Body of pancreas (tissue), 4 donors: ENCODE measurements at places on chromosomes 2 and 18. TPM values are rescaled to one million over a fixed set of nuclear protein-coding genes. Genes with fewer than 3 reads are reported as not detected.

SSB gene
- 36.6 TPM for total RNA-seq

- no peak overlapping the region for H3K27ac ChIP-seq
- no peak overlapping the region for H3K4me3 ChIP-seq
- H3K4me1 ChIP-seq: no peaks in the 10 kb centered on the region
- H3K27me3 ChIP-seq: no peaks in the 10 kb centered on the region
- no peak for DNase-seq
Measured at GRCh38 chr2:12236136-12236844, 480.4 kb upstream of the TRIB2 start.

GRCh38 chr2:203327901-203328759, at the start of gene ABI2:
TSS of gene ABI2 (plus strand) at chr2:203328394. CDS start at chr2:203328515, 121 bp downstream.
- peaks cover 16% of the 10 kb centered on the region for H3K4me1 ChIP-seq
- peak; percentile 78 for DNase-seq
- peak within 1 kb of the TSS; percentile 47 for H3K4me3 ChIP-seq
- H3K27me3 ChIP-seq: no peaks in the 10 kb centered on the region

DNA sequence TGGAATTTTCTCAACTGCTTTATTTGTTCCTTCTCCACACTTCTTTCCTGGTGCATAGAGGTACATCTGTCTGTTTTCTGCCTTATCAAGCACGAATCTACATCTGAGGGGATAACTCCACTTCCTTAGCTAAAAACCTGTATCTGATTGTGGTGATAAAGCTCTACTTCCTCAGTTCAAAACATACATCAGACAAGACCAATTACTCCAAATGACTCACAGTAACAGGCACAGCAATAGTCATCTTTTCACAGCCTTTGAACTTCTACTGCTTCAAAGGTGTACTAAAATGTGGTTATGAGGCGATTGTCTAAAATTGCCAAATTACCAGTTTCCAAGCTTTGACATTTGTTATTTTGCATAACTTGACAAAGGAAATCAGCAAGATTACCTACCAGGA, 803.6 kb upstream of the ZEB2 start:
- H3K36me3 ChIP-seq: no peaks in the 10 kb centered on the region
- no peaks in the 10 kb centered on the region for H3K27me3 ChIP-seq
- DNase-seq: no peak
- no peak overlapping the region for H3K27ac ChIP-seq
- no peaks in the 10 kb centered on the region for H3K4me1 ChIP-seq

ALPI gene
- not detected for total RNA-seq

C2orf80 gene
- not detected for total RNA-seq

- DNase-seq: no peak
- no peaks in the 10 kb centered on the region for H3K27me3 ChIP-seq
- H3K4me3 ChIP-seq: no peak overlapping the region
- H3K4me1 ChIP-seq: no peaks in the 10 kb centered on the region
- H3K36me3 ChIP-seq: no peaks in the 10 kb centered on the region
Measured at GRCh38 chr2:76120176-76120575, 409.5 kb upstream of the GCFC2 start.

- no peak for DNase-seq
- H3K4me3 ChIP-seq: no peak overlapping the region
- no peaks in the 10 kb centered on the region for H3K4me1 ChIP-seq
- H3K36me3 ChIP-seq: no peaks in the 10 kb centered on the region
Measured at GRCh38 chr18:75305984-75306383, 95.4 kb downstream of the TSHZ1 start.

DNA sequence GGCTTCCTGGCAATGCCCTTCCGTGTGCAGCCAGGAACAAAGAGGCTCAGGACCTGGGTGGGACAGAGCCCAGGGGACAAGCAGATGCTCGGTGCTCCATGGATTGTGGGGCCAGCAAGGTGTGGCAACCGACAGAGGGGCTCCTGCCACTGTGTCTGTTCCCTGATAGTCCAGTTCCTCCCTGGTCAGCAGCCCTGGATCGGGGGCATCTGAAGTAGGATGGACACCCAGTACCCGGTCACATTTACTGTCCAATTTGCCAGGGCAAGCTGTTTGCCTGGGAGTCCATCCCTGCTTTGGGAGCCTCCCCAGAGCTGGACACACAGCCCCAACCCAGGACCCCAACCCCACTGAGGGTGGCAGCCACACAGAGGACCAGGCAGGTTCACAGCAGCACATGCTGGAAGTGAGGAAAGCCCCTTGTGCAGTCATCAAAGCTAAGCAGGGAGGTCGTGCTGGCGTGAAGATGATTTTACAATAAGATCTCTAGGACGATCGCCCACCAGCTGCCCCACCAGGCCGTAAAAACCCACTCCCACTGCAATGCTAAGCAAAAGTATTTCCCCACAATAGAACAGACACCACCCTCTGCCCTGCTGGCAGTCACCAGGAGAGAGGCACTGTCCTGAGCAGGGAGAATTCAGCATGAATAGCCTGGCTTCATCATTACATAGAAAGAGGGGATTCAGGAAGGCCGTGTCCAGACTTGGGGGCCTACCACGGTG, 141.7 kb downstream of the NDUFA10 start:
- H3K27me3 ChIP-seq: no peaks in the 10 kb centered on the region
- H3K4me1 ChIP-seq: no peaks in the 10 kb centered on the region
- no peak for DNase-seq
- no peak overlapping the region for H3K4me3 ChIP-seq
- no peak overlapping the region for H3K27ac ChIP-seq

DNA sequence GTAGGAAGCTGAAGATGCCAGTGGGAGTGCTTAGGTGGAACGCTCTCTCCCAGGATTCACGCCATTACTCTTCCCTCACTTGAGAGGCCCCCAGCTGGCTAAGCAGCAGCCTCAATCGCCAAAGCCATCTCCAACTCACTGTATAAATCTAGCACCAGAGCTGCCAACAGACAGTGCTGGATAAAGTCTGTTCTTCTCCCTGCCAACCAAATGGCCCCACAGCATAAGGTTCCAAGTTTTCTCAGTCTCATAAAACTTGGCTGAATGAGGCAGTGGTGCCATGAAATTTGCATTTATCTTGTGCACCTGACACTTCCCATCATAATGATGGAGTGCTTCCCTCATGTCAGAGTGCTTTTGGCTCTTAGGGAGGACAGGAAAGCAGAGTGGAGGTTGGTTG, 428.2 kb upstream of the ETAA1 start:
- no peak overlapping the region for H3K4me3 ChIP-seq
- H3K36me3 ChIP-seq: no peaks in the 10 kb centered on the region
- no peak overlapping the region for H3K27ac ChIP-seq
- H3K4me1 ChIP-seq: peaks cover 14% of the 10 kb centered on the region

XIRP2 gene
- total RNA-seq: not detected
